LoVo (cell line): ENCODE measurements at places on chromosomes 12 and 14.

DNA sequence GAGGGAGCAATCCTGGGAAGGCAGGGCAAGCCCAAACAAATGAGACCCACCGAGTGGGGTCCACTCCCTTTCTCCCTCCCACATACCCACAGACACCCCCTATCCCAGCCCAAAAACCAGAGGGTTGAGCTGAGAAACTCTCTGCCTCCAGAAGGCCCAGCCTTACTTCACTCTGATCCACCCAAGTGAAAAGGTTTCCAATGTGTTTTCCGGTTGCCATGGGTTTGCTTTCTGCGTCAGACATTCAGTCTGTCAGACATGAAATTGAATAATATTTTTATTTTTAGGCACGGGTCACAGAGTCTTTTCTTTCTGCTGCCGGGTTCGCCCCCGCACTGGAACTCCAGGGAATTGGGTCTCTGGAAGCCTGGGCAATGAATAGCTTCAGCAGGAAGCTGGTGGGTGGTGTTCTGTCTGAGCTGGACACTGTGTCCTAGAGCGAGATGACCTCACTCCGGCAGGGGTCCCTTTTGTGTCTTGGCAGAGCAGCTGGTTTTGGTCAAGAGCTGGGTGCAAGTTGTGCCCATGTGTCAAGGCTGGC is 69.8 kb upstream of the CLMN start:
- DNase-seq = no peak

DNA sequence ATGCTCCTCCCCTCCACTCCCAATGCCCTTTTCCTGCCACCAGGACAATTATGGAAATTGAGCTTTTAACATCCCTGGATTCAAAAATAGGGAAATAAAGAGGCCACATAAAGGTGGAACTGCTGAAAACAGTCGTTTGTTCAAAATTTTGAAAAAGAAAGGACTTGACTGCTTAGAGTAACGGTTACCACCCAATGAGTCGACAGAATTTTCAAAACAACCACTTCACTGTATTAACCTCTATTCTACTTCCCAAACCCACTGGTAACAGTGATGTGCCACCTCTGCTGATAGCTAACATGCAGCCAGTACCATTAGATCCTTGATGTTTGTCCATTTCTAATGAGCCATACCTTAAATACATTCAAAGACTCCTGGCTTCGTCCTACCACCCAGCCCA is 4.9 kb downstream of the ST8SIA1 start:
- DNase-seq = no peak

DNA sequence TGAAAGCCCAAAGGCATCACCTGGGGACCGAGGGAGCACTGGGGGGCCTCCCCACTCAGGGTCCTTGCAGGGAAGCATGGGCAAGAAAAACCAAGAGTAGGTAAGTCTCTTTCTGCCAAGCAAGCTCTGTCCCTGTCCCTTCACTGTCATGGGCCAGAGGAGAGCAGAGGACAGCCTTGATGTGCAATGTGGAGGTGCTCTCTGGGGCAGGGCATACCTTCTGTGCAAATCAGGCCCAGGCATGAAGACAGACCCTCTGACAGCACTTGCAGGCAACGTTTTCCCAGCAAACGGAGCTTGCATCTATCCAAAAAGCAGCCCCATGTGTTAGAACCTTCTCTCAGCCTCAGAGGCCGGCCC is 192.5 kb upstream of the PWP1 start:
- no peak for DNase-seq

DNA sequence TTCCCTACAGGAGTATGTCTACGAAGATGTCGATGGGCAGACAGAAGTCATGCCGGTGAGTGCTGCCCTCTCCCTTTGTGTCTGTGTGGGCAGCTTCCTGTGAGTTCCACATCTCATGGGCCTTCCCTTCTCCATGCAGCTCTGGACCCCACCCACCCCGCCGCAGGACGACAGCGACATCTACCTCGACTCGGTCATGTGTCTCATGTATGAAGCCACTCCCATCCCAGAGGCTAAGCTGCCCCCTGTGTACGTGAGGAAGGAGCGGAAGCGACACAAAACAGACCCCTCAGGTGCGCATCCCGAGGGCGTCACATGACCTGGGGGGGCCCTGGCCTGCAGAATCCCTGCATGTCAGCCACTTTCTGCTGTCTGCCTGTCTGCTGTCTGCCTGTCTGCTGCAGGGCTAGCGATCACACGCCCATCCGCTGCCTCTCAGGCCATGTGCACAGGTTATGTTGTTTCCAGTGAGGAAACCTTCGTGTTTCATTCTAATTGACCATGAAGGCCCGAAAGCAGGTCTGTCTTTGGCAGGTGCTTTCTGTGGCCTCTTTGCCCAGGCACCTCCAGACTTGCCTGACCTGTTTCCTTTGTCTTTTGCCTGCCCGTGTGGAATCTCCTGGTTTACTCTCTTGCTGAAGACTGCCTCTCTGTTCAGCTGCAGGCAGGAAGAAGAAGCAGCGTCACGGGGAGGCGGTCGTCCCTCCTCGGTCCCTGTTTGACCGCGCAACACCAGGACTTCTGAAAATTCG is 95.1 kb downstream of the EP400 start:
- no peak for DNase-seq

DNA sequence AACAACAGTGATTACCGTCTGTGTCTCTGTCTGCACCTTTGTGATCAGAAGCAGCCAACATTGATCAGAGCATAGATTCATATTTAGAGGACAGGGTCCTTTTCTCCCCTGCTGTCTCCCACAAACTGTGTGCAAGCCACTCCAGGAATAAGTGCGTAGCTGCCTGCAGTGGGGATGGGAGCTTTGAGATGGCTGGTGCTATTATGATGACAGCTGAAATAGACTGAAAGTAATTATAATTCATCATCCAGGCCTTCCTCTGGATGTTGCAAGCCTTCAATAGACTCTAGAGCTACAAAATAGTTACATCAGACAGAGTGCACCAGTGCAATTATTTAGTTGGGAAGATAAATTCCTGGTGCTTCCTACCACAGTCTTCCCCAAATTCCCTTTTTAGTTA is 68.1 kb downstream of the BORCS5 start:
- no peak for DNase-seq

GRCh38 chr12:94057262-94058151 is 90.9 kb upstream of the PLXNC1 start:
- no peak for DNase-seq

DNA sequence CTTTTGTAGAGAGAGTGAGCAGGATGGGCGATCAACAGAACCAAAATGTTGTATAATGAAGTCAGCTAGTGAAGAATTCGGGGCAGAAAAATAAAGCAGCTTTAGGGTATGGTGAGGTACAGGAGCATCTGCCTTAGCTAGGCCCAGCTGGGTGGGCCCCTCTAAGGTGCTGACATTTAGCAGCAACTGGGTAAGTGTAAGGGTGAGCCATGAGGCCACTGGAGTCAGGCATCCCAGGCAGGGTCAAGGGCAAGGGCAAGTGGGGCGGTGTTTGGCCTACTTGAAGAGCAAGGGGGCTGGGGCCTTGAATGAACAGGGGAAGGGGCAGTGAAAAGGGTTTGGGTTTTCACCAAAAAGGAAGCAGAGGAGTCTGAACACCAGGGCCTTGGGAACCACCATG is 583.6 kb downstream of the BCL11B start:
- no peak for DNase-seq

DNA sequence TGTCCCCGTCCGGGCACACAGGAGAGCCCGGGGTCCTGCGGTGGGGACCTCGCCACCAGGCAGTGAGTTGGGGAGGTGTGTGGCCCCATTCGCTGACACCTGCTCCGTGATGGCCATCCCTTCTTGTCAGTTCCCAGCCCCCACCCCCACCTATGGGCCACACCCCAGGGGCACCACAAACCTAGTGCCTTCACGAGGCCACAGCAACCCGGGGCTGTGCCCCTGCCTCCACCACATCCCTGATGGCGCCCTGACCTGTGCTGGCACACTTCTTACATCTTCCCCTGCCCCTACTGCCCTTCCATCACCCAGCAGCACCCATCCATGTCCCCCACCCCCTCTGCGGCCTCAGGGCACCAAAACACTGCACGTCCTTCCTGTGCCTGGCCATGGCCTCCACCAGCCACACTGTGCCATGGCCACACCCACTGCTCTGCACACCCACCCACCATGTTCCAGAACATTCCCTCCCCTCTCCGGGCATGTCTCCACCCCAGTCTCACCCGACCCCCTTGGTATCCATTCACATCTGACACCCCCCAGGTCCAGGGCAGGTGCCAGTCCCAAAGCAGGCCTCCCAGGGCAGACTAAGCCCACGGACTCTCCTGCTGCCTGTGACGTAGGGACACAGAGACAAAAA is 24.4 kb downstream of the JAG2 start:
- DNase-seq = no peak

DNA sequence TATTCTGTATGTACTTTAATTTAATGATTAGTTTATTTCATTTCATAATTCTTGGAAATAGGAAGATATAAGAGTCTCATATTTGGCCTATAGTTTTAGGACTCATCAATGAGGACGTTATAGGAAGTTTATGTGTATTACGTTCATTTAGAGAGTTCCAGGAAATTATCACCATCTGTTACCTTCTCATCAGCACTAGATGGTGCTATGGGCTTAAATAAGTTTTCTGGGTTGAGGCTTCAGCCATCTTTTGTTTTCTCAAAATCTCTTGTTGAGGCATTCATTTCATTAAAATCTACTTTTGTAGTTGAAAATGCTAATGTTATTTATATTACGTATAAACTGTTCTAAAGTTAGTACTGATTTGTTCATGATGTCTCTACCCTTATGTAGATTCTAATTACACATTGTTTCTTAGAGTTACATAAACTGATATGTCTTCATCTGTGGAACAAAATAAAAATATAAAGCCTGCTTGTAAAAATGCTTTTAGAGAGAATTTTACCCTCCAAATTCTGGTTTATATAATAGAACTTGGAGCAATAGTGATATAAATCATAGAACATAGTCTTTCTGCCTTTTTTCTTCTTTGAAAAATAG is 89.2 kb downstream of the CFAP54 start:
- DNase-seq = peak; percentile 76

- peak; percentile 6 for DNase-seq
Measured at GRCh38 chr12:130124605-130125244, 37.5 kb upstream of the FZD10 start.

DNA sequence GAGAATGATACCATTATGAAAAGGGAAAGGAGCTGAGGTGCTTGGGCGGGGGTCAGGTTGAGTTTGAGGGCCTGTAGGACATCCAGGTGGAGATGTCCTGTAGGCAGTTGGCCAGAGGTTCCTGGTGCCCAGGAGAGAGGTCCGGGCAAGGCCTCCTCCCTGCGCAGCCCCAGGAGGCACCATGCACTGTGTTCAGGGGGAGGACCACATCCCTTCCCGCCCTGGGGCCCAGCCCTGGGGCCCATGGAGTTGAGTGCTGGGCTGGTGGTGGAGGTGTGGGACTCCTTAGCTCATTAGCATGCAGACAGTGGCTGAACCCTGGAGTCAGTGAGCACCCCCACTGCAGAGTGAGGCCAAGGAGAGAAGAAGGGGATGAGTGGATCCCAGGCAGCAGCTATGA is 5.7 kb upstream of the FAIM2 start:
- no peak for DNase-seq

- peak; percentile 37 for DNase-seq
Measured at GRCh38 chr14:94689218-94689984, 77.2 kb downstream of the SERPINA3 start.

GRCh38 chr12:124795081-124795948 is 68.3 kb downstream of the SCARB1 start:
- DNase-seq = no peak

GRCh38 chr14:88492272-88493089 is 62.3 kb downstream of the PTPN21 start:
- DNase-seq = peak; percentile 65

GRCh38 chr12:26857465-26858176 is 24.6 kb upstream of the ITPR2 start:
- peak; percentile 33 for DNase-seq

DNA sequence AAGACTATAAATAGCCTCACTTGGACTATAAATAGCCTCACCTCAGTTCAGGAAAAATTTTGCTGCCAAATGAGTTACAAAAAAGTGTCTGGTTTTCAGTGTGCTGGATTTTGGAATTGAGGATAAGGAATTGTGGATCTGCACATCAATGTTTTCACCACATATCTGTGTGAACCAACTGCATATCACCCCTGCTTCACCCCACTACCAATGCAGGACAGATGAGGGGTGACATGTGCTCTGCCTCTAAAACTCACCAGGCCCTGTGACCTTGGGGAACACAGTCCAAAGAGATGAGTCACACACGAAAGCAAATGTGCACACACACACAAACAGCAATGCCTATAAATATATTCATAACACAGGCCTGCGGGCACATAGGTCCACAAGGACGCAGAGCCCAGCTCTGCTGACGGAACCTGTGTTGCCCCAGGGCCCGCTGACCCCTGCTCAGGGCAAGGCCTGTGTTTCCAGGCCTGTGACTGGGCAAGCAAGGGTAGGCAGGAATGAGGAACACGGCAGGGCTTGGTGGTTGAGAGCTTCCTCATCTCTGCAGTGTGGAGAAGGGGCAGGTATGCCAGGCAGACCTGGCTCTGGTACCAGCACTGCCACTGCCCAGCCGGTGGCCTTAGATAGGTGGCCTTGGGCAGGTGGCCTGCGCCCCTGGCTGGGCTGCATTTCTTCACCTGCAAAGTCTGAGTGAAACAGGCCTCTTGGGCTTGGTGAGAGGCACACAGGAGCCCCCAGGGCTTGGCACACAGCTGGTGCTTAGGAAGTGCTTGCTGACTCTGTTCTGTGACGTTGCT is 82.4 kb downstream of the ARL6IP4 start:
- peak; percentile 21 for DNase-seq

GRCh38 chr12:95151821-95152220 is 65.4 kb downstream of the FGD6 start:
- DNase-seq = no peak

DNA sequence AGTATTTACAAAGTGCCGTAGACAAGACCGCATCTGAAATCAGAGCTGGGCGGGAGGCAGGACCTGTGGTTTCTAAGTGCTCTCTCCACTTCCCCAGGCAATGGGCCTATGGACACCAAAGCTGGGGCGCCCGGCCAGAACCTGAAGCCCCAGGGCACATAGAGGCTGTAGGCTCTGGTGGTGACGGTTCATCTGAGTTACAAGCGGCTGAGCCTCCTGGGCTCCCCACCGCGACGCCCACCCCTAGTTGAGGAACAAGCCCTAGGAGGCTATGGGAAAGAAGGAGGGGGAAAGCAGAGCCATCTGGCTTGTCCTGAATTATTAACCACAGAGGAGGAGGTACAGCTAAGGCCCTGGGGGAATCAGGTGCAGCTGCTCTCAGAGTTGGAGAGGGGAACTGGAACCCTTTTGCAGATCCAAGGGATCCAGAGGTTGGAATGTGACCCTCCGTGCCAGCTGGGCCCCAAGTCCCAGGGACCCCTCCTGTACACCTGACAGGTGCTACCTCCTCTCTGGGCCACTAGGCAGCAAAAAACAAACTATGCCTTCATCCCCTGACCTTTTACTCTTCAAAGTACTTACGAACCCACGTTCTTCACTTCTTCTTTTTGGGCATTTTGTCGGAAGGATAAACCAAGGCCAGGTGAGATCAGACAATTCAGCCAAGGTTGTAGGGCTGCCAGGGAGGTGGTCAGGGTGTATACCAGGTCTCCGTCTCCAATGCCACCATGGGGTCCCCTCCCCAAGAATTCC is 77.2 kb downstream of the ARL6IP4 start:
- no peak for DNase-seq

DNA sequence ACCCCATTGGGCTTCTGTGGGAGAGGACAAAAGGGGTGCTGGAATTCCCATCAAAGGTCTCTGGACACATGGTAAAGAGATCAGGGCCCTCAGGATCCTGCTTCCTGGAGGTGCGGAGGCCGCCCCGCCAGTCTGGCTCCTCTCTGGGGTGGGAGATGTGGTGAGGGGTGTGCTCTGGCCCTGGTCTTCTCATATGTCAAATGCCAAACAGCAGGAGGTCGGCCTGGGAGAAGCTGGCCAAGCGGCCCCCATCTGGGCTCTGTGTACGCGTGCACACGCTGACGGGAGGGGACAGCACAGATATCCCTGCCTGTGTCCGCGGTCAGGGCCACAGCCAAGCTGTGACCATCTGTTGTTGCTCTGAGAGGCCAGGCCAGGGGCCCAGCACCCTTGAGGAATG is 14.1 kb downstream of the FIGNL2 start:
- DNase-seq = no peak
